ENCODE measurements at places on chromosomes 16 and 17. TPM values are rescaled to one million over a fixed set of nuclear protein-coding genes. Genes with fewer than 3 reads are reported as not detected.

GRCh38 chr17:50181591-50182560 is 16.1 kb downstream of the SGCA start:
- no peak for DNase-seq

Gene KRTAP17-1
- not detected for total RNA-seq

DNA sequence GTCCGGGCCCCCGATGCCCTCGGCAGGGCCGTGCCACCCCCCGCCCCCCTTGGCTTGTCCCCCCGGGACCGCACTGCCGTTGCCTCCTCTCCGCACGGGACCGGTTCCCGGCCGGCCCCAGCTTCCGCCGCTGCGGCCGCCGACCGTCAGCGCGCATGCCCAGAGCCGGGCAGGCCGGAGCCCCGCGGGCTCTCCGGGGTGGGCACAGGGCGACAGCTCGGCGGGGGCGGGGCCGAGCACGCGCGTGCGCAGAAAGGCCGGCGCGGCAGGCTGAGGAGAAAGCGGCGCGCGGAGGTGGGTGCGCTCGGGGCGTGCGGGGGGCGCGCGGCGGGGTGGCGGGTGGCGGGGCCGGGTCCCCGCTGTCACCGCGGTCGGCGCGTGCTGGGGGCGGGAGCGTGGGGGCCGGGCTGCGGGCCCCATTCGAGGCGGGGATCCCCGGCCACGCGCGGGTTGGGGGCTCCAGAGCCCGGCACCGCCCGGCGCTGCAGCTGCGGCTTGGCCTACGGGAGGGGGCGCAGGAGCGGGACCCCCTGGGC is at the start of gene TBC1D24:
Gene TBC1D24 (plus strand): TSS at position 251 of the 536 bp plus-strand sequence. CDS start 21,022 bp downstream, outside the sequence.
- DNase-seq: peak; percentile 100

DNA sequence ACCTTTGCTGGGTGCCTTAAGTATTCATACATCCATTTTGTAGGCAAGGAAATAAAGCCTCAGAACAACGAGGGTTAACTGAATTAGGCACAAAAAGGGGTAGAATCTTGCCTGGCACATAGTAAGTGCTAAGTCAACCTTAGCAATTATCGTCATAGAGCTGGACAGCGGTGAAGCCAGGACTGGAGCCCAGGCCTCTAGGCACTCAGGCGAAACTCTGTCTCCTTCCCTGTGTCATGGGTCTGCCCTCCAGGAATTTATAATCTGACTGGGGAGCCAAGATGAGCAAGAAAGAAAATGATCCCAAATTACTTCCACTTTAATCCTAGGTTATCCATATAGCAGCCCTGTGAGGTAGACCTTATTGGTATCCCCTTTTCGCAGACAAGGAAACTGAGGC is 61.4 kb downstream of the KATNIP start:
- DNase-seq: no peak

- DNase-seq: no peak
Measured at GRCh38 chr17:47192554-47192953, 3.5 kb upstream of the CDC27 start.
